ENCODE measurements at places on chromosomes 3 and 15.

- DNase-seq = no peak
These were observed 11.2 kb downstream of the RPL32 start for GRCh38 chr3:12829886-12830784.

GRCh38 chr3:154718053-154718452, 288.1 kb upstream of the GPR149 start:
- no peak for DNase-seq

GRCh38 chr3:89227218-89227617, 119.8 kb downstream of the EPHA3 start:
- no peak for DNase-seq

GRCh38 chr3:69710153-69710977, 28.9 kb upstream of the MITF start:
- DNase-seq = no peak

DNA sequence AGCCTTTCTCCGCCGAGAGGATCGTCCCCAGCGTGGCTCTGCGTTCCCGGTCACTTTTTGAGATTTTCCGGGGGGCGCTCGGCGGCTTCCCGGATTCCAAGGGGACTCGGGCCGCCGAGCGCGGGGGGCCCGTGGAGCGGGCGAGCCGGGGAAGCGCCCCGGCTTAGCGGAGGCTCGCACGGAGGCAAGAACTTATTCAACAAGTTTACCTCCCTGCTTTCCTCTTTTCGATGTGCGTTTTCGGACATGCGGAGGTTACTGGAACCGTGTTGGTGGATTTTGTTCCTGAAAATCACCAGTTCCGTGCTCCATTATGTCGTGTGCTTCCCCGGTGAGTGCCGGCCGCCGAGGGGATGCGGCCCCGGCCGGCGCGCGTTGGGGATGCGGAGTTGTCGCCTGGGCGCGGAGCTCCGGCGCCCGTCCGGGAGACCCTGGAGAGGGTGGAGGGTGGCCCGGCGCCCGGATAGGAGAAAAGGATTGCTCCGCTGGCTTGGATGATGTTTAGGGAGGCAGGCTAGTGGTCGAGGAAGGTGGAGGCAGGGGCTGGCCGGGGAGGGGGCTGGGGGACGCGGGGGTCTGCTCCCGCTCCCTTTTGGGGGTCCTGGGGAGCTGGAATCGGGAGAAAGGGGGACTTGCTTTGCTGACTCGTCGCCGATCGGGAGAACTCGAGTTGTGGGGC, 810 bp downstream of the PTPRG start:
- DNase-seq = no peak

DNA sequence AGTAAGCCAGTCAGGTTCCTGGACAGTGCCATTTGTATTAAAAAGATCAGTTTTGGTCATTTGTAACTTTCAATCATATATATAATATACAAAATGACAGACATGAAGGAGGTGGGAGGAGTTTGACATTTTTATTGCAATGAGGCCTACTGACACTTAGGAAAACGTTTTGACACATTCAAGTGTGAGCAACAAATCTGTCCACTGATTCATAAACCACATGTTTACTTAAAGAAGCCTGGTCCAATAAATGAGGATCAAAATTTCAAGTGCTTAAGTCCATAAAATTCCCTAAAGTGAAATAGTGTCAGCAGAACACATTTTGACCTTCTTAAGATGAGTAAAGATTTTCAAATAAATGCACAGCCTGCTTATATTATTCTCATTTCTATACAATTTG, 137.3 kb downstream of the MECOM start:
- no peak for DNase-seq

DNA sequence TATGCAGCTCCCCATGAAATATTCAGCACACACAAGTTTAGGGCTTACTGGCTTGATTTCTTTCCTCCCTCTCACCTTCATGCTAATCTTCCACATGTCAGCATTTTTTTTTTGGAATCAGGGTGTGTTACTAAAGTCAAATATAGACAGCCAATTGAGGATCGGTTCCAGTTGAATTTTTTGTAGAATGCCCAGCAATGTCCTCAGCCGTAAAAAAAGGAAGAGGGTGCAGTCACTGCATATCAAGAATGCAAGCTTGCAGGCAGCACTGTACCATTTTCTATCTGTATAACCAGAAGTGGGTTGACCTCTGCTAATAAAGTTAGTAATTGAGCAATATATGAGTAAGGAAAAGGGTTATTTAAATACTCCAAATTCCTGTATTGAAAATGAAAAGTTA, 51.4 kb upstream of the CHMP2B start:
- DNase-seq = no peak

DNA sequence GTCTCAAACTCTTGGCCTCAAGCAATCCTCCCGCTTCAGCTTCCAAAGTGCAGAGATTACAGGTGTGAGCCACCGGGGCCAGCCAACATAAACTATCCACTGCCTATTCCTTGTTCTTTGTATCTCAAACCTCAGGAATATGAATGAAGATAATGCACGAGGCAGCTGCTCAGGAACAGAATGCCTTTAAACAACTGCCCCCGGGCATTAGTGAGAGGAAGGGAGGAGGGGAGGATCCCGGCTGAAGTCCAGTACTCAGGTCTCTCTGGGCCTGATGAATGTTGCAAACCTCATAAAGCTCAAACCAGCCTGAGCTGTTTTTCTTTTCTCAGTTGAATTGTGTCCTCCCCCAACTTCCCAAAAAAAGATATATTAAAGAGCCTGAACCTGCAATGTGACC, 26.9 kb upstream of the MTMR14 start:
- no peak for DNase-seq

Measured in tibial nerve (tissue), 4 donors.